ENCODE measurements at places on chromosomes 5 and 9.

- DNase-seq = no peak
Observed at GRCh38 chr5:91144491-91145332, 238.4 kb downstream of the ARRDC3 start.

- DNase-seq = peak; percentile 11
Observed at GRCh38 chr9:7121055-7121454, 363.3 kb downstream of the KDM4C start.

- DNase-seq = no peak
Observed at GRCh38 chr9:135215571-135216161, 128.2 kb downstream of the OLFM1 start.

DNA sequence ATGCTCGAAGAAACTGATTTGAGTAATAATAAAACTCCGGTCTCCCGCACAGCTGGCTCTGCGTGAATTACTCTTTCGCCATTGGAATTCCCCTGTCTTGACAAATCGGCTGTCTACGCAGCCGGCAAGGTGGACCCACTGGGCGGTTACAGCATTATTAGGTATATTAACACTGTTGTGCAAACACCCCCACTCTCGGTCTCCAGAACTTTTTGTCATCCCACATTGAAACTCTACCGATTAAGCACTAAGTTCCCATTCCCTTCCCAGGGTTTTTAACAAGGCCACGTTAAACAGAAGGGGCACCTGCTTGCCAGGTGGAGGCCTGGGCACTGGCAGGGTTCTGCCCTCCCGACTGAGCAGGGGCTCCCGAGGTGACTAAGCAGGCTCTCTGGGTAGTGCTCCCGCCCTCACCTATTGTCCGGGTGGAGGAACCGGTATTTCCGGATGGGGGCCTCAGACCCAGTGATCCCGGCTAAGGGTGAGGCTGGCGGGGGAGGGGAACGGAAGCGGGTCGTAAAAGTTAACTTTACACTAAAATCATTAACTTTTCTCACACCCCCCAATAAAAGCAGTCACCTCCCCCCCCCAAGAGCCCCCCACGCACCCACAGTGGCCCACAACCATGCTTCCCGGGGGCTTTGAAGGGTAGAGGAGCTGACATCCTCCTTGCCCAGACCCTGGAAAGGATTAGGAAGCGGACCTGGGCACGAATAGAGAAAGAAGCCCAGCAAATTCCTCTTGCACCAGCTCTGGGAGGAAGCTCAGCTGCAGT is 53.5 kb upstream of the TJP2 start:
- DNase-seq = peak; percentile 17

DNA sequence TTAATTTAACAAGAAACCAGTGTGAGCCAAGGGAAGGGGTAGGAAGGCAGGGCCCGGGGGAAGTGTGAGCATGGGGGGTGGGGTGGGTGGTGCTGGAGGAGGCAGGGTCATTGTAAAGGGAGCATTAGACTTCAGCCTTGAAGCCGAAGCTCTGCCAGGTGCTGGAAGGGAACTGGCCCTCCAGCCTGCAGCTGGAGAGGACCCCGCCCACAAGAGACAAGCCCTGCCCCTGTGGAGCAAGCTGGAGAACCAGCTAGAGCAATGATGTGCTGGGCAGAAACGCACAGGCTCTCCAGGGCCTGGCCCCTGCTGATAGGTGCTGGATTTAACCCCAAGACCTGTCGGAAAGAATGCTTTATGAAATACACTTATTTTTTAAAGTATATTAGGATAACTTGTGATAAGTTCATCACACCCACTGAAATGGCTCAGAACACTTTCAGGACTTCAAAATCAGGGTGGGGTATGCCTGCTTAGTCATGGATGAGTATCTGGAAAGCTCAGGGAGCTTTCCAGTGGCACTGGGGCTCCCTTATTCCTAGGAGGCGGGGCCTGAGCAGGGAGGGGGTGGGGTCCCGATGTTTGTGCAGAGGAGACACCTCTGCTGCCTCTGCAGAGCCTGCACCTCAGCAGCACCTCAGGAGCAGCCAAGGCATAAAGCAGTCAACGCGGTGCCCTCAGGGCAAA is 27.1 kb downstream of the UBE2QL1 start:
- DNase-seq = no peak

DNA sequence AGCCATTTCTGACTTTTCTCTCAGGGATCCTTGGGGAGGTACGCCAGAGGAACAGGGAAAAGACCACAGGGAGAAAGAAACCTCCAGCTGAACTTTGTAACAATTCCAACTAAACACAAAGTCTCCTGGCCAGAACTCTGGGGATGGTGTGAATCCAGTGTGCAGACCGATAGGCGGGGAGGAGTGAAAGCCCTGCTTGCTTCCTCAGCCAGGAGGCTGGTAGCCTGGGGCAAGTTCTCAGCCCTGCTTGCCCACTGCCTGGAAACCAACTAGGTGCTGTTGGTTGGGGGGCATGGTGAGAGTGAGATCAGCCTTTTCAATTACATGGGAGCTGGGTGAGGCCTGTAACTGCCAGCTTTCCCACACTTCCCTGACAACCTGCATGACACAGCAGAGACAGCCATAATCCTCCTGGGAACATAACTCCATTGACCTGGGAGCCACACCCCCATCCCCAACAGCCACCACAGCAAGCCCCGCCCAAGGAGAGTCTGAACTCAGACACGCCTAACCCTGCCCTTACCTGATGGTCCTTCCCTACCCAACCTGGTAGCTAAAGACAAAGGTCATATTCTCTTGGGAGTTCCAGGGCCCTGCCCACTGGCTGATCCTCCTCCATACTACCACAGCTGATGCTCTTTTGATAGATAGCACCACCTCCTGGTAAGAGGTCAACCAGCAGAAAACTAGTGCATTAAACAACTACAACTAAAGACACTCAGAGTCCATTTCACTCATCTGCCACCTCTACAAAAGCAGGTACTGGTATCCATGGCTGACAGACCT is 100.1 kb upstream of the TNFAIP8 start:
- no peak for DNase-seq

DNA sequence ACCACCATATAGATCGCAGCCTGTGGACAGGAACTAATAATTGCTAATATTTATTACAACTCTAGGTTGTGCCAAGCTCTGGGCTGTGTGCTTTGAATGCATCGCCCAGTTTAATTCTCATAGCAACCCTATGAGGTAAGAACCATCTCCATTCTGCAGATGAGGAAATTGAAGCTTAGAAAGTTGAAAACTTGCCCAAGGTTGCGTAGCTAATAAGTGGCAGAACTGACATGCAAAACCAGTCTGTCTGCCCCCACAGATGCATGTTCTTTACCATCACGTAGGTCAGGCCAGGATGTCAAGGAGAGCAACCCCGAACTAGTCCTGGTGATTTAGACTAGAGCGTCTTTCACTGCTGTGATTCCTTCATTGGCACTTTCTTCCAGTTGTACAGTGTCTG is 15.6 kb downstream of the WWC1 start:
- DNase-seq = no peak

DNA sequence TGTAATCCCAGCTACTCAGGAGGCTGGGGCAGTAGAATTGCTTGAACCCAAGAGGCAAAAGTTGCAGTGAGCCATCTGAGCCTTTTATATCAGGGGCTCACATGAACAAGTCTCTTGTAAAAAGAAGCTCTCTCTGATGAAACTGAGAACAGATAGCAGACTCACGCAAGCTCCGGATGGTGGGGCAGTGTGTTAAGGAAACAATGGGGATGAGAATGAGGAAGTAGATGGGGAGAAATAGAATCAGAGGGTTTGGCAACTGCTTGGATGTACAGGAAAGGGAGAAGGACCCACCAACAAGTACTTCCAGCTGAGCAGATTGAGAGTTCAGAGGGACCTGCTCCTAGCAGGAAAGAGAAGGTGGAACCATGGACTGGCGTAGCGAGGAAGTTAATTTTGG is 18.6 kb downstream of the TMEM252 start:
- DNase-seq = no peak

DNA sequence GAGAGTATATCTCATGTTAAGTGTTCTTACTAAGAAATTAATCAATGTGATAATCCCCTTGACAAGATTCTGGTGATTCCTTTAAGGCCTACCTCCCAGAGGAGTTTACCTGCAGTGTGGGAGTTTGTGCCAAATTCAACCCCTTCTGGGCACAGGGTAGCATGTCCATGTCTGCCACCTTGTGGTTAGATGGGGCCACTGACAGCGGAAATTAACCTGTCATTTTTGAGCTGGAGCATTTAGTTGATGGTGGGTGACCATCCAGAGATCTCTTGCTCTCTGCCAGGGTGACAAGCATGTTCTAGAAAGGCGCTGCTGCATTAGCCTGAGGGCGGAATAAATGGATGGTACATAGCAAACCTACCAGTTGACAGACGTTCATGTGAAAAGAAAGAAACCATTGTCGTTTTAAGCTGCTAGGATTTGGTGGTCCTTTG is 132.2 kb downstream of the FBXO4 start:
- peak; percentile 63 for DNase-seq

DNA sequence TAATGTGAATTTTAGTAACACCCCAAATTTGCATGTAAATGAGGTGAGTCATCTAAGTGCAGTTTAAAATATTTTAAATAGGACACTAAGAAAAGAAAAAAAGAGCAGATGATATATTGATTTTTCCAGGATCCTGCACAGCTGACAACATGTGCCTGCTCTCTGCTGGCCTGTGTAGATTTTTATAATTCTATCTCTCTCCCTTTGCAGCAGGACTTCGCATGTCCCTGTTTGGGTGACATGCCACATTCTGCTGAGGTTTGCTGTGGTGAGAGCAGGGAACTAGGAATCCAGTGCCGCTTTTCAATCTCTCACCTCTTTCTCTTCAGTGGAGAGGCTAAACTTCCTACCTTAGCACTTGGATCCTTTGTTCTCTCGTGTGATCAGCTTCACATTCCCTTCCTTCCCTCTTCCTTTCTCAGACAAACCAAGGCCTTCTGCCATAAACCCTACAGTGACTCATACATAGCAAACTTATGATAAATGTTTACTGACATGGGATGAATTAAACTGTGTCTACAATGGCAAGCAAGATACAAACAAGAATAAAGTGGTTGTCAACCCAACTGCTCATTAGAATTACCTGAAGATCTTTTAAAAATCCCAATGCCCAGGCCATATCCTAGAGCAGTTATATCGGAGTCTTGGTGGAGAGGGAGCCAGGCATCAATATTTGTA is 198.8 kb upstream of the EFNA5 start:
- no peak for DNase-seq

GRCh38 chr9:126461608-126462007 is 135.0 kb downstream of the MVB12B start:
- DNase-seq = no peak
